T-cell (primary cell): ENCODE measurements at places on chromosomes 1 and 21.

DNA sequence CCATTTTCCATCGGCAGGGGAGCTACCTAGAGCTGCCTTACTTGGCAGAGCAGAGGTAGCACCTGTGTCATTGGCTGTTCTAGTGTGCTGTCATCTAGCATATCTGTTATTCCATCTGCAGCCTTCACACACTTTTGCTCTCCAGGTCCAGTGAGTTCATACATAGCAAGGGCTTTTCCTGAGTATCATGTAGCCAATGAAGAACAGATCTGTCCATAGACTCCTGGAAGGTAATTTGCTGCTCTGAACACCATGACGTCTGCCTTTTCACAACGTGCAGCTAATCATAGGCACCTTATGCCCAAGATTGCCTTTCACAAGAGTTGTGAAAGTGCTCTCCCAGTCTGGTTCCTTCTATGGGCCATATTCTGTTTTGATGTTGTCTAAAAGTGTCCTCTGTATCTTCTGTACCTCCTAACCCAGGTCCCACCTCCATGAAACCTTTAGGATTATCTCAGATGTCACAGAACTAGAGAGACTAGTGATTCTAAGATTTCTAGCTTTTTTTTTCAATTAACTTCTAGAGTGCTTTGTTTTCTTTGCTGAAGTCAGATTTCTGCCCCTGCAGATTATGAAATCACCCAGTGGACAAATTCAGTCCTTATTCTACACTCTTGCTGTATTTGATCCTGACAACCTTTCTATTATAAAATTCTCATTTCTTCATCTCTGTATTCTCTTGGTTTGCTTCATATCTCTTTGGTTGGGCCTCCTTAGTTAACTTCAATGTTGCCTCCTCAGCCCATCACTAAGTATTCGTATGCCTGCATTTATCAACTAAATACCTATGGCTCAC is 134.8 kb downstream of the PBX1 start:
- no peak for DNase-seq

GRCh38 chr1:31306278-31306677 is 9.4 kb downstream of the ZCCHC17 start:
- no peak for DNase-seq

- no peak for DNase-seq
Observed at GRCh38 chr1:87685311-87686135, 356.8 kb downstream of the LMO4 start.

- DNase-seq, result no peak
Observed at GRCh38 chr1:86748622-86749373, 44.4 kb downstream of the SH3GLB1 start.

DNA sequence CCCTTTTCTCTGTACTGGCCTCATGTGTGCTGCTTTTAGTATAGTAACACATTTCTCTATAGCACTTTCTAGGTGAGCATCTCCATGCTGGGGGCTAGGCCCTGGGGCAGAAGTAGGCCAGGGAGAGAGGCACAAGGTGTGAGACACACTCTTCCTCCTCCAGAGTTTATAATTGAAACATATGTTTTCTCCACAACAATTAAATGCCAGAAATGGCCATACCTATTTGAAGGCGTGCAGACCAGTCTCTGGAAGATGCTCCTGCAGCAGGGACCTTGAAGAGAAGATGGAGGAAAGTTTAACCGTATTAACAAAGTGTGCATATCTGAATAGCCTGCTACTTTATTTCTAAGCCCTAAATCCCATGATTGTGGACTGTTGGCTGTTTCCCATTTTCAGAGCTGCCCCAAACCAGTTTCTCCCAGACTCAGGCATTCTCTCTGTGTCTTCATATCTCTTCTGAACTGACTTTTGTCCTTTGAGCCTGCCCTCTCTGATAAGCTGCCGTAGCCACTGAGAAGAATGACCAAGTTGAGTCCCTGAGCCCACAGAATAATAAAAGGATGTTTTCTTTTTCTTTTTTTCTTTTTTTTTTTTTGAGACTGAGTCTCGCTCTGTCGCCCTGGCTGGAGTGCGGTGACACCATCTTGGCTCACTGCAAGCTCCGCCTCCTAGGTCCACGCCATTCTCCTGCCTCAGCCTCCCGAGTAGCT is 81.3 kb downstream of the LRRC8D start:
- no peak for DNase-seq

GRCh38 chr1:56578963-56579875 is at the start of gene PLPP3:
Gene PLPP3, minus strand, starts transcription at chr1:56579563. Its CDS starts 547 bp downstream, at chr1:56579016.
- no peak for DNase-seq

- no peak for DNase-seq
Observed at GRCh38 chr1:164675342-164675904, 116.4 kb downstream of the PBX1 start.

- DNase-seq, result no peak
Observed at GRCh38 chr1:76340056-76340455, 265.5 kb downstream of the ST6GALNAC3 start.
